ENCODE measurements at places on chromosomes 3 and 15.
A peak's percentile ranks its signal among the peaks of the same experiment; 100 is the strongest.

DNA sequence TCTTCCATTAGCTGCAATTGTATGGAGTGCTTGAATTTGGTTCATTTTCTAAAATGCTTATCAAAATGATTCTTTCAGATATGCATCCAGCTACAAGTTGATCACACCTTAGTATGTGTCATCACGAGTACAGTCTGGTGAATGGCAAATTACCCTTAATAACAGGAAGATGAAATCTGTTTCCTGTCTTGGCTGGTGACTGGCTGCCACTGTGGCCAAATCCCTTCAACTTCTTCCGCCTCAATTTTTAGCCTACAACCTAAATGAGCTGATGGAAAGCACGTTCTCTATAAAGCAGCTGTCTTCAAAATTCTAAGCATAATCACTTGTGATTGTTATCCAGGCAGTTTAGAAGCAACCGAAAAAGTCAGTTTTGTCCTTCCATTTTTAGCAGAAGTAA is 387.1 kb upstream of the NECTIN3 start:
- no peak for DNase-seq

DNA sequence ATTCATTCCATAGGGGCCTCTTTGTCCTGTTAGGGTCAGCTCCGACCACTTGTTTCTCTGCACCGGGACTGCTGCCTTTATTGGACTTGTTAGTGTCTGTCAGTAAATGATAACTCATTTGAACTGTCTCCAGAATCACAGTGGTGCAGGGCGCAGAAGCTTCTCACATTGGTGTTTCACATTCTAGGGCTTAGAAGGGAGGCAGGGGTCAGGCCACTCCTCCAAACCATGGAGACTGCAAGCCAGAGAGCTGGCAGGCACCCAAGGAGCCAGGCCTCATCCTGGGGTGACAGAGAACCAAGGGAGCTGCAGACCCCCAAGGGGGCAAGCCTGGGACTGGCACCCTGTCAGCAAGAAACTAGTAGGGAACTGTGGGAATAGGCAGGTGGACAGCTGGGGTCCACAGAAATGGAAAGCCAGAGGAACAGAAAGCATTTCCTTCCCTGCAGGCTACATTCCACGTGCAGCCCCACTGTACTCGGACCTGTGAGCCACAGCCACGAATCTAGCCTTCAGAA is 49.1 kb downstream of the CCNL1 start:
- no peak for DNase-seq

- DNase-seq, result no peak
These were observed 43.2 kb downstream of the NBEAL2 start for GRCh38 chr3:47022641-47023071.

- no peak for DNase-seq
These were observed 308.4 kb upstream of the SLITRK3 start for GRCh38 chr3:165504554-165504953.

DNA sequence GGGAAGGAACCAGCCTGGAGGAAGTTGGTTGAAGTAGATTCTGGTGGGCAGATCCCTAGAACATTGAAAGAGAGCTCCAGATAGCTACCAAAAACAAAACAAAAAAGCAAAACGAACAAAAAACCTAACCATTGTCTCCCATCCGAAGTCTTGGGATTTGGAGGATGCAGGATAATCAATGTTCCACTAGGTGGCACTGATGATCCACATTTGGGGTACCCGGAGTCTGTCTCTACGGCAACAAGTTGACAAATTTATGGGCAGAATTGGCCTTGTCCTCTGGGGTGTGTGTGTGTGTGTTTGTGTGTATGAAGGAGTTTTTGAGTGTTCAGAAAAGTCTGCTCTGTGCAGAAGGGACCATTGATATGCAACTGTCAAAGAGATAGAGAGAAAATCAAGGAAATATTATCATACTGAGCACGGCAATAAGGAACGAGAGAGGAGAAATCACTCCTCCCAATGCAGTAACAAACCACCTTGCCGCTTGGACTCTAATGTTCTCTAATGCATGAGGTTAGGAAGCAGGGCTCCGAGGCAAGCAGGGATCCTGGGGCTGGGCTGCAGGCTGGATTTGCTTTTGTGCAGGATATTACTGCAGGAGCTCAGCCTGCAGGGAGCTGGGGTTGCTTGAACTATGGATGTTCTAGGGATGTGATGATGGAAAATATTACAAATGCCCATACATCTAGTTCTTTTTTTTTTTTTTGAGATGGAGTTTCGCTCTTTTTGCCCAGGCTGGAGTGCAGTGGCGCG is 59.8 kb upstream of the KLHL25 start:
- DNase-seq, result peak; percentile 83

DNA sequence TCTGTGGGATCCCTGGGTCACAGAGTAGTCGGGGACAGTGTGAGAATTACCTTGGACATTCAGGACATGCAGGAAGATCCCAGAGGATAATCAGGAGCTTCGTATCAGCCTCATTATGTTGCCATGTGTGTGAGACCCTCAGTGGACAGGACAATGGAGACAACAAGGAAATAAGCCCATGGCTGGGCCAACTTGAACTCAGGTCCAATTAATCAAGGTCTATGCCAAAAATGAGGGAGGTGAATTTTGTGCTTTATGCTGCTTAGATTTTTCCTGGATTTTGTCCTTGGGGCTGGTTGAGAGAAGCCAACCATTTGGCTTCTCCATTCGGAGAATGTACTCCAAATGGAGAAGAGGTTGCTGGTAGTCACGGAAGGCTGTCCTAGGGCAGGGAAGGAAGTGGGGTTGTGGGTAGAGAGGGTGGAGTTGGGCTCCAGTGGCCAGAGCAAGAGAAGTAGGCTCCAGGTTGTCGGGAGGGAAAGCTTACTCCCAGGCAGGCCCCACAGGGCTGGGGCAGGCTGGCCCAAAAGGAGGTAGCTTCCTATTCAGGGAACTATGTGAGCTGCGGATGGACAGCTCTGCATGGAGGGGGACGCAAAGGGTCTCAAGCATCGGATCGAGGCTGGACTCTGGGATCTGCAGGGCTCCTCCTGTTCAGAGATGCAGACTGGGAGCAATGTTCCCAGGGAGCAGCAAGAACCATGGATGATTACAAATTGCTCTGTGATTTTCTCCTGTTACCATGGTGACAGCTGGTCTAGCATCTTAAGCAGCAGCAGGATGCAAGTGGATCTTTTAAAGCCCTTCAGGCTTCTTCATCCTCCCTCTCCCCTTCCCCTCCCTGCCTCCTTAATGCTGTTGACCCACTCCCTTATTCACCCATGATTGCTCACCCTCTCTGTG is 91.1 kb downstream of the WNT7A start:
- DNase-seq, result no peak

DNA sequence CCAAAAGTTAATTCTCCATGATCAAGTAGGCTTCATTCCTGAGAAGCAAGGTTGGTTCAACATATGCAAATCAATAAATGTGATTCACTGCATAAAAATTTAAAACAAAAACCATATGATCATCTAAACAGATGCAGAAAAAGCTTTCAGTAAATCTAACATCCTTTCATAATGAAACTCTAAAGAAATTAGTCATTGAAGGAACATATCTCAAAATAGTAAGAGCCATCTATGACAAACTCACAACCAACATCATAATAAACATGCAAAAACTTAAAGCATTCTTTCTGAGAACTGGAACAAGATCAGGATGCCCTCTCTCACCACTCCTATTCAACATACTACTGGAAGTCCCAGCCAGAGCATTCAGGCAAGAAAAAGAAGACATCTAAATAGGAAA is 254.1 kb downstream of the AGBL1 start:
- no peak for DNase-seq

DNA sequence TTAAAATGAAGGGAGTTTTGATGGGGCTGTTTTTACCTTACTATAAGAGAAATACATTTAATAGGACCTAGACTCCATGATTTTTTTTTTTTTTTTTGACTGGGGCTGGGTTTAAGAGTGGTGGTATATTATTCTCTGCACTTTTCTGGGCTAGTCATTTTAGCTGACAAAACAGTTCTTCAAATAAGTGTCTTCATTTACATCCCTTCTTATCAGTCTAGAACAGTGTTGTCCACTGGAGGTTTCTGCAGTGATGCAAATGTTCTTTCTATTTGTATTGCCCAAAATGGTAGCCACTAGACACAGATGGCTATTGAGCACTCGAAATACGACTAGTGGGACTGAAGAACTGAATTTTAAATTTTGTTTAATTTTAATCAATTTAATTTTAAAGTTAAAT is 37.2 kb downstream of the KLHL18 start:
- DNase-seq, result no peak

DNA sequence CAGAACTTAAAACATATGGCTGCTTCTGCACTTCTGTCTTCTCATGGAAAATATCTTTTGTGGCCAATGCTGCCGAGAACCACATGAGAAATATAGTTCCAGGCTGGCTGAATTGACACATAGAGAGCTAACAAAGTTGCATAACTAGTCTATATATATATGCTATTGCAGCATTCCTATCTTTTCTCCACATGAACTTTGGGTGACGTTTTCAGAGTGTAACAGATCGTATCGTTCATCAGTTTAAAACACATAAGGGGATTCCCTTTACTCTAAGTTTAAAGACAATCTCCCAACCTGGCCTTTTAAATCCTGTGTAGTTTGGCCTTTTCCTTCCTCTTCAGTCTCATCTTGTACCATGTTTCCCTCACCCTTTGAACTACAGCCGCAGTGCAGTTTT is 394.2 kb upstream of the CBLB start:
- no peak for DNase-seq

DNA sequence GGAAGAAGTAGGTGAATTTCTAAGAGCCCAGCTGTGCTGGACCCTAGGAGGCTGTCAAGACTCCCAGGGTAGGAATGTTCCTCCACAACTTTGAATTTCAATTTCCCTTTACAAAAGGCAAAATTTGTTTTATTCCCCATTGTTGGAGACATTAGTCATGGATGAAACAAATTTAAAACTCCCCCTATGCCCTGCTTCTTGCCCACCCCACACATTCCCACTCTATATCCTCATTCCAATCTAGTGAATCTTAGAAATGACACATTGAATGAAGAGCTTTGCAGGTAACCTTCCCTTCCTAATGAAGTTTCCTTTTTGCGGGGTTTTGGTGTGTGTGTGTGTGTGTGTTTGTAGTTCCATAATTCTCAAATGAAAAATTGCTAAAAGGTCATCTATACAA is 72.6 kb downstream of the CCNL1 start:
- no peak for DNase-seq

DNA sequence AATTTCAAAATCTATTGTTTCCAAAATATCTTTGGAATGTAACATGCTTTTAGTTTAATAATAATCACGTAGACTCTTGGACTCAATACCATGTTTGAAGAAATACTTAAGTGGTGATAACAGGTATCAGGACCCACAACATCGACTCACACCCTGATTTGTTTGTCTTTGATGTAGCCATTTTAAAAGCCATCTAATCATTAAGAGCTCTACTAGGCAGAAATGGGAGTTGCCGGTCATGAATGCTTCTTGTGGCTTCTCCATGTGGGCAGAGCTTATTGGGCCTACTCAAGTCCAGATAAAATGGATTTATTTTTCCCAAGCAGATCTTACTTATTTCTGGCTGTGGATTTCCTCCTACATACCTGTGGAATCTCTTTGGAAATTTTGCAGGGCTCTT is 261.6 kb upstream of the NR2F2 start:
- no peak for DNase-seq

DNA sequence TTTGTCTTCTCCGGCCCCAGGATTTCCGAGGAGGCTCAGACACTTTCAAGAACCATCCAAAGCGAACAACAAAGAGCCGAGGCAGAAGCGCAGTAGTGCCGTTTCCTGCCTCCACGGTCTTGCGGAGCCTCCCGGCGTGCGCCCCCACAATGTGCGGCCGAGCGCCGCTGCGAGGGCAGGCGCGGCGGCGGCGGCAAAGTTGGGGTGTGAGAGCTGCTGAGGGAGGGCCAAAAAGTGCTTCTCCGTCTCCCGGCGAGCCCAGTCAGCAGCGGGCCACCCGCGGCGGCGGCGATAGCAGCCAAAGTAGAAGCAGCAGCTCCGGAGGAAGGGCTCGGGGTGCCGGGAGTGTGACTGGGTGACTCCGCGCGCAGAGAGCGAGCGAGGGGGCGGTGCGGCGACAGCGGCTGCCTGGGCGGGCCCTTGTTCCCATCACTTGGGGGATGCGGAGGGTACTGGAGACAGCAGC is 749.1 kb downstream of the ROBO1 start:
- peak; percentile 34 for DNase-seq

- DNase-seq, result no peak
These were observed 113.5 kb upstream of the GALNT15 start for GRCh38 chr3:16060945-16061344.

GRCh38 chr3:51997935-51998596 is 2.4 kb upstream of the RPL29 start:
- DNase-seq, result no peak

DNA sequence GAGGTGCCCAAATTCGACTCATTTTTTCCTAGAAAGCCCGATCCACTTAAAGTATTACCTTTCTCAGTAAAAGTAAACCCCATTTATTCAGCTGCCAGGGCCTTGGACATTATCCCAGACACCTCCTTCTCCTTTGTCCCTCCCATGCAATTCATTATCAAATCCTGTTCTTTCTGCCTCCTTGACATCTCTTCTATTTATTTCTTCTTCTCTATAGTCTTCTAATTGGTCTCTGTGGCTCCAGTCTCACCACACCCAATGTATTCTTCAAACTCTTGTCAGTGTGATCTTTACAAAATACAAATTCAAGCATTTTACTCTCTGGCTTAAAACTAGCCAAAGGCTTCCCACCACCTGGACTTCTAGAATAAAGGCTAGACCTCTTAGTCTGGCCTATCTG is 120.3 kb downstream of the IL20RB start:
- DNase-seq, result no peak

Data from KBM-7 (cell line).